ENCODE measurements at places on chromosomes 2 and 18. TPM values are rescaled to one million over a fixed set of nuclear protein-coding genes. Genes with fewer than 3 reads are reported as not detected.

- H3K27ac ChIP-seq, result no peak overlapping the region
- H3K36me3 ChIP-seq, result 0 out of 2 replicates have a peak, but pooled peaks cover 5% of the 10 kb centered on the region
- no peaks in the 10 kb centered on the region for H3K27me3 ChIP-seq
- no peaks in the 10 kb centered on the region for H3K4me1 ChIP-seq
- DNase-seq, result no peak
- H3K4me3 ChIP-seq, result no peak overlapping the region
These were observed 23.1 kb downstream of the BCL2L11 start for GRCh38 chr2:111143843-111144198.

- no peak for DNase-seq
- no peak overlapping the region for H3K4me3 ChIP-seq
- H3K4me1 ChIP-seq, result no peaks in the 10 kb centered on the region
- H3K27me3 ChIP-seq, result no peaks in the 10 kb centered on the region
These were observed 116.4 kb downstream of the CHN1 start for GRCh38 chr2:174888646-174889271.

ALPI gene
- not detected for total RNA-seq

SF3B6 gene
- 129 TPM for total RNA-seq

DNA sequence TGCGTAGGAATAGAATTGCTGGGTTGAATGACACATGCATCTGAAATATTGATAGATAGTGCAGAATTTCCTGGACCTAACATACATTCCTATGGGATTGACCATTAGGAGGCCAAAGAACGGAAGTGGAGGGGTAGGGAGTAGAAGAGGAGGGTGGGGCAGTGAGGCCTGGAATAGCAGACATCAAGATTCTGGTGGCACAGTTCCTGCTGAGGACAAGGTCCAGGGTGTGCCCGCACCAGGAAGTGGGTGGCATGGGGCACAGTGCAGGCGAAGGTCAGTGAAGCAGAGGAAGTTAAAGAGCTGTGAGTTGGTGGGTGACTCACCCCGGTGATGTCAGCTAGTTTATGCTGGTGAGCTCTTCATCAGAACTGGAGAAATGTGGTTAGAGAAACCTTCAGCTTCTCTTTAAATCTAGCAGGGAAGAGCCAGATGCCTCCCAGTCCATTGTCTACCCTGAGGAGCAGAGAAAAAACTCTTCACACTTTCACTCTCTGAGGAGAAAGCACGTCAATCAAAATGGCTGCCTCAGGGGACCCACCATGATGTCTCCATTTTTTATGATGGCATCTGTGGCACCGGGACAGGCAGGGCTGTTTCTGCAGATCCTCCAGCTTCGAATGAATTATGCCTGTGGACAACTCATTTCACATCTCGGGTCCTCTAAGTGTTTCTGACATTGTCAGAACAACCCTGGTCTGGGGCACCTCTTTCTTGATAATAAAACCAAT is 55.9 kb upstream of the CTLA4 start:
- DNase-seq, result peak; percentile 62
- H3K4me1 ChIP-seq, result peaks cover 25% of the 10 kb centered on the region
- no peak overlapping the region for H3K4me3 ChIP-seq
- H3K36me3 ChIP-seq, result no peaks in the 10 kb centered on the region

DOK6 gene
- total RNA-seq, result not detected
